ENCODE measurements at places on chromosomes 6 and 20.
A peak's percentile ranks its signal among the peaks of the same experiment; 100 is the strongest.

- DNase-seq: no peak
These were observed 80.5 kb downstream of the PRSS35 start for GRCh38 chr6:83592770-83593394.

- no peak for DNase-seq
These were observed 210.4 kb downstream of the ALDH8A1 start for GRCh38 chr6:134739299-134740026.

GRCh38 chr6:9744119-9744518 is 670.8 kb downstream of the TFAP2A start:
- DNase-seq: no peak

DNA sequence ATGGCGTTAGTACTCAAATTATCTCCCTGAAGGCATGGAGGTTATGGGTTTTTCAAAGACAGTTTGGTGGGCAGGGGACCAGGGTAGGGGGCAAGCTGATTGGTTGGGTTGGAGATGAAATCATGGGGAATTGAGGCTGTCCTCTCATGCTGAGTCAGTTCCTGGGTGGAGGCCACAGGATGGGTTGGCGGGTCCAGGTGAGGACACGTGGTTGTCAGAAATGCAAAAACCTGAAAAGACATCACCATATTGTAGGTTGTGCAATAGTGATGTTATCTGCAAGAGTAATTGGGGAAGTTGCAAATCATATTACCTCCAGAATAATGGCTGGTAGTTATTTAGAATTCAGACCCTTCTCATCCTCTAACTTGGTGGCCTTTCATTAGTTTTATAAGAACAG is 30.1 kb downstream of the GPX6 start:
- DNase-seq: no peak

DNA sequence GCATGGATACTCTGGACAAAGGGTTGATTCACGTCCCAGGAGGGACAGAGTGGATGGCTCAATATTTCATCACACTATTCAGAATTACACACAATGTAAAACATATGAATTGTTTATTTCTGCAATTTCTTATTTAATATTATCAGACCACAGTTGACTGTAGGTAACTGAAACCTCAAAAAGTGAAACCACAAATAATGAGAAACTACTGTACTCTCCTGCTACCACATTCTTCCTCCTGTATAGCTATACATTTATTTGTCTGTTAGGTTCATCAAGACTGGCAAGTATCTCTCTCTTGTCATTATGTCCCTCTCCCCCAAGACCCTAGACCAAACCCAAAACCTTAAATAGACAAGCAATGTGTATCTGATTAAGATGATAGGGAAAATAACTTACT is 60.0 kb downstream of the SYCP2 start:
- DNase-seq: no peak

DNA sequence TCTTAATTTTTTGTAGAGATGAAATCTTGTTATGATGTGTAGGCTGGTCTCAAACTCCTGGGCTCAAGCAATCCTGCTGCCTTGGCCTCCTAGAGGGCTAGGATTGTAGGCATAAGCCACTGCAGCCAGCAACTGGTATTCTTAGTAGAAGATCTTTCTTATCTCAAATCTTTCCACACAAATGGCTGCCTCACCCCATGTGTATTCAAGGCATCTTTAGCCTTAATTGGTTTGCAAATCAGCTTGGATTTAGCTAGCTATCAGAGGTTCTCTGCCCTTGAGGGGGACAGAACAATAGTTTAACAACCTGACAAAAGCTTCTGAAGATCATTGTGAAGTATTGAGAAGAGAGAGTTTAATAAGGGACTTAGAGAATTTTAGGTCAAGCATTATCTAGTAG is 17.9 kb upstream of the ABRACL start:
- DNase-seq: no peak

DNA sequence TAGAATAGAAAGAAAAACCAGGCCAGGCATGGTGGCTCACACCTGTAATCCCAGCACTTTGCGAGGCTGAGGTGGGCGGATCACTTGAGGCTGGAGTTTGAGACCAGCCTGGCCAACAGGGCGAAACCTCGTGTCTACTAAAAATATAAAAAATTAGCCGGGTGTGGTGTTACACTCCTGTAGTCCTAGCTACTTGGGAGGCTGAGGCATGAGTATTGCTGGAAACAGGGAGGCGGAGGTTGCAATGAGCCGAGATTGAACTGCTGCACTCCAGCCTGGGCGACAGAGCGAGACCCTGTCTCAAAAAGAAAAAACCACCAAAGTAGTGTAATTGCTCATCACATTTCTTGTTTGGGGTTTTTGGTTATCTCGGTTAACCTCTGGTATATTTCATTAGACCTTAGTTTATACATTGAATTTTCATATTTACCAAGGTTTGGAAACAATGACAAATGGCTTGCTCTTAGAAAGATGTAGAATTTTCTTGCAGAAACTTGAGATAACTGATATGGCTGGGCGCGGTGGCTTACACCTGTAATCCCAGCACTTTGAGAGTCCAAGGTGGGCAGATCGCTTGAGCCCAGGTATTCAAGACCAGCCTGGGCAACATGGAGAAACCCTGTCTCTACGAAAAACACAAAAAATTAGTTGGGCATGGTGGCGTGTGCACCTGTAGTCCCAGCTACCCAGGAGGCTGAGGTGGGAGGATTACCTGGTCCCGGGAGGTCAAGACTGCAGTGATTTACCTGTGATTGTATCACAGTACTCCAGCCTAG is 14.2 kb downstream of the ITCH start:
- no peak for DNase-seq

DNA sequence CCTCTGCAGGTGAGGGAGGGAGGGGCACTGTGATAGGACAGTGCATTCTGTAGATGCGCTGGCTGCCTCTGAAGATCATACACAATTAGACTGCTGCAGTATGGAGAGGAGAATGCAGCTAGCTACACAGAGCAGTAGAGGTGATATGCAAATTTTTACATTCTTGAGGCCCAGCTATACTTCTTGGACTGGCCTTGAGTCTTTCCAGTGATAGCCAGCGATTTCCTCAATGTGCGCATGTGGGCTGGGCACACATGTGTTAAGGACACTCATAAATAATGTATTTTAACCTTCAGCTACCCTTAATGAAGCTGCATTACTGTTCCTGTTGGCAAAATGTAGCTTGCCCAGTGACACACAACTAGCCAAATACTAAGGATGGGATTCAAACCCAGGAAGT is 19.0 kb downstream of the TTPAL start:
- DNase-seq: no peak

DNA sequence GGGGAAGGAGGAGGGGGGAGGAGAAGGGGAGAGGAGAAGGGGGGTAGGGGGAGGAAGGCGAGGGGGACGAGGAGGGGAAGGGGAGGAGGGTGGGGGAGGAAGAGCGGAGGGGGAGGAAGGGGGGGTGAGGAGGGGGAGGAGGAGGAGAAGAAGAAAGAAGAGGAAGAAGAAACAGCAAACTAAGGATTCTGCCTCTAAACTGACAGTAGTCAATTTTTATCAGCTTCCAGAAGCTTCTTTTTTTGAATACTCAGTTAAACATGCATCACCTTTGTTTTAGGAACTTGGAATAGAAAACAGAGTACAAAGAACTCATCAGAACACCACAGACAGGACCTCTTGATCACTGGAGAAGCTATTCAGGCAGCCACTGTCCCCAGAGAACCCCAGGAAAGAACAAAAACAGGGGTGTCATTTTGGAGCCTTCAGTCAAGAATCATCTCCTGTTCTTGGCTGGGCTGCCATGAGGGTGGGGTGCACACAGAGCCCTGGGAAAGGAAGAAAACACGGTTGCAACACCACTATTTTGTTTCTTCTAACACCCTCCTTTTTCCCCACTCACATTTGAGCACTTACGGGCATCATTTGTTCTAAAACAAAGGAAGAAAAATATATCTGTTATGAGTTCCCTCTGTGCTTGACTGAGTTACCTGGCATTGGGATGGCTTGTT is 67.4 kb downstream of the TMEM170B start:
- DNase-seq: no peak

DNA sequence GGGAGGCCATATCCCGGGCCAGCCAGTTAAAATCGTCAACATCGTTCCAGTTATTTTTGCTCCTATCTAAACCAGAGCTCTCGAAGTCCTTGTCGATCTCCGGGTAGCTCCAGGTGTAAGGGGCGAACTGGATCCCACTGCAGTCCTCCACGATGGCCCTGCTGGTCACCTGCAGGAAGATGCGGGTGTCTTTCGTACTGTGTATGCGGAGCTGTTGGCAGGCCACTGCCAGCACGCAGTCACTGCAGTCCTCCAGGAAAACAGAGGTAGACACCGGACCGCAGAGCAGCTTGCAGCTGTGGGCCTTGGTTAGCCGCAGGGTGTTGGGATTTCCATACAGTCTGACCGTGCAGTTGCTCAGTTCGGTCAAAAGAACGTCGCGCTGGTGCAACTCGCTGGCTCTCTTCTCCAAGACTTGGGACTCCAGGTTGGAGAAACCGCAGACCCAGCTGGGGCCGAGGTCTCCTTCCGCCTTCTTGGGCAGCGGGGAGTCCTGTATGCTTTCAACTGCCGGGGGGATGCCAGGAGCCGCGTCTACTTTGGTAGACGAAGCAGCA is 742 bp downstream of the TBCC start:
- no peak for DNase-seq

GRCh38 chr6:150759483-150759882 is 106.0 kb upstream of the MTHFD1L start:
- DNase-seq: no peak

DNA sequence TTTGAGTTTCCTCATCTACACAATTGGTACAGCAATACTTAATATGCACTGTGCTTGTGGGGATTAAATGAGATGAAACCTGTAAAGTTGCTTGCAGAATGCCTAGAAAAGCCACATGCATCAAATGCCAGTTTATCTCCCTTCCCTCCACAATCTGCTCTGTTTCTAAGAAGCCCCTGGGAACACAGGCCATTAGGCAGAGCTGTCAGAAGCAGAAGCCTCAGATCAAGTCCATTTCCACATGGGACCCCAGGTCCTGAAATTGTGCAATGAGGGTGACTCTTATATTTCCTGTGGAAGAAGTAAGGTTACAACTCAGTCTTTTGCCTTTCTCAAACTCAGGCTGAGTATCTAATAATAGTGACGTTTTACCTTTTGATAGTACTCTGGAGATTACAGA is 737.4 kb downstream of the KIF16B start:
- no peak for DNase-seq

- DNase-seq: no peak
These were observed 7.2 kb upstream of the SNX14 start for GRCh38 chr6:85600713-85601313.

DNA sequence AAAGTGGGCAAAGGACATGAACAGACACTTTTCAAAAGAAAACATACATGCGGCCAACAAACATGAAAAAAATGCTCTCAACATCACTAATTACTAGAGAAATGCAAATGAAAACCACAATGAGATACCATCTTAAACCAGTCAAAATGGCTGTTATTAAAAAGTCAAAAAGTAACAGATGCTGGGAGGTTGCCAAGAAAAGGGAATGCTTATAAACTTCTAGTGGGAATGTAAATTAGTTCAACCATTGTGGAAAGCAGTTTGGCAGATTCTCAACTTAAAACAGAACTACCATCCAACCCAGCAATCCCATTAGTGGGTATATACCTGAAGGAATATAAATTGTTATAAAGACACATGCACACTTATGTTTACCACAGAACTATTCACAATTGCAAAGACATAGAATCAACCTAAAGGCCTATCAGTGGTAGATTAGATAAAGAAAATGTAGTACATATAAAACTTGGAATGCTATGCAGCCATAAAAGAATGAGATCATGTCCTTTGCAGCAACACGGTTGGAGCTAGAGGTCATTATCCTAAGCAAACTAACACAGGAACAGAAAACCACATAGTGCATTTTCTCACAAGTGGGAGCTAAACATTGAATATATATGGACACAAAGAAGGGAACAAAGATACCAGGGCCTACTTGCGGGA is 16.3 kb downstream of the CENPQ start:
- DNase-seq: no peak

- no peak for DNase-seq
These were observed 24.5 kb downstream of the PLCB4 start for GRCh38 chr20:9093218-9093957.

GRCh38 chr20:11090751-11091150 is 417.0 kb upstream of the JAG1 start:
- no peak for DNase-seq

DNA sequence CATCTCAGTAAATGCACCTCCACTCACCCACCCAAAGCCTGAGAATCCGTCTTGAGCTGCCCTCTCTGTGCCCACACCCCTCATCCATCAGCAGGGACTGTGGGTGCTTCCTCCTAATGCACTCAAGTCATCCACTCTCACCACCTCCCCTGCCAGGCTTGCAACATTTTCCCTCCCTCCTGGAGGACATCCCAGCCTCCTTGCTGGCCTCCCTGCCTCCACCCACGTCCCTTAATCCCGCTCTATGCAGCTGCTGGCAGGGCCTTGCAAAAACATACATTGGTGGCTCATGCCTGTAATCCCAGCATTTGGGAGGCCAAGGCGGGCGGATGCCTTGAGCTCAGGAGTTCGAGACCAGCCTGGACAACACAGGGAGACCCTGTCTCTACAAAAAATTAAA is 15.6 kb upstream of the SRC start:
- DNase-seq: no peak

DNA sequence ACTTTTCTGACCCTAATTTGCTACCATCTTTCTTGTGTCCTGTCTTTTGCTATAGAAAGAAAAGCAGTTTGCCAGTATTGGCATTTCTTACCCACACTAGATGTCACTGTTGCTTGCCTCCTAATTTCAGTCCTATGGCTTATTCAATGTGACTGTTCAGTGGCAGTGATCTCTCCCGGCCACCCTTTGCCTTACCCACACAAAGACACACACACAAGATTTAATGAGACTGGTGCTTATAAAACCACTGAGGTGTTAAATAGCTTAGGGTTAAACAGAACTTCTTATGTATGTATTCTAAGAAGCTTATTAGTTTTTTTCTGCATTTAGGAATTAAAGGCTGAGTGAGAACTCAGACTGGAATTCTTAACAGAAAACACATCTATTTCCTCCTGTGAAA is 233.6 kb upstream of the ASCC3 start:
- peak; percentile 10 for DNase-seq
